ENCODE measurements at places on chromosomes 7 and 10.

GRCh38 chr10:71838264-71839211 lies 12.5 kb downstream of the PSAP start:
- no peak for DNase-seq

DNA sequence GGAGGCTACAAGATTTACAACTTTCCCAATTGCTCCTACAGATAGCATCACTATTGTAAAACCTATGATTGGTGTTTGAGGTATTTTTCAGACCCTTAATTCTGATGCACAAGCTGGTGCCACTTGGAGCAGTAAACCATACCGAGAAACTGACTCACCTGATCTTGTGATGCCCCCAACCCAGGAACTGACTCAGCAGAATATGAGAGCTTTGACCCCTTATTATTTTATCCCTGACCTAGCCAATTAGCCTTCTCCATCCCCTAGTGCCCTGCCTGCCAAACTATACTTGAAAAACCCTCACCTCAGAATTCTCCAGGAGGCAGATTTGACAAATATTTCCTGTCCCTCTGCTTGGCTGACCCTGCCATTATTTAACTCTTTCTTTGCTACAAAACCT lies 585.9 kb upstream of the GHITM start:
- DNase-seq: no peak

- no peak for DNase-seq
Measured at GRCh38 chr7:131502810-131503508, 53.5 kb downstream of the PODXL start.

- no peak for DNase-seq
Measured at GRCh38 chr10:28020080-28020860, 21.4 kb upstream of the ODAD2 start.

DNA sequence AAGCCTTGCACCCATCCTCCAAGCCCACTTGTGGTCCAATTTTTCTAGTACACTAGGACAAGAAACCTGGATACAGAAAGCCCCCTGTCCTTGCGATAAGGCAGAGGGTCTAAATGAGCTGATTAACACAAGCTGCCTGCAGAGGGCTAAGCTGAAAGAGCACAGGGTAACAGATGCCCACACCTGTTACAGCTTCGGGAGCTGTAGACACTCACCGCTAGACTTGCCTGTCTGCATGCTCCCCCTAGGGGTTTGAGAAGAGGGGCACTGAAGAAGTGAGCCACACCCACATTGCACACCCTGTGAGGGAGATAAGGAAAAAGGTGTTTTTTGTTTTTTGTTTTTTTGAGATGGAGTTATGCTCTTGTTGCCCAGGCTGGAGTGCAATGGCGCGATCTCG lies 386.5 kb upstream of the AUTS2 start:
- no peak for DNase-seq

DNA sequence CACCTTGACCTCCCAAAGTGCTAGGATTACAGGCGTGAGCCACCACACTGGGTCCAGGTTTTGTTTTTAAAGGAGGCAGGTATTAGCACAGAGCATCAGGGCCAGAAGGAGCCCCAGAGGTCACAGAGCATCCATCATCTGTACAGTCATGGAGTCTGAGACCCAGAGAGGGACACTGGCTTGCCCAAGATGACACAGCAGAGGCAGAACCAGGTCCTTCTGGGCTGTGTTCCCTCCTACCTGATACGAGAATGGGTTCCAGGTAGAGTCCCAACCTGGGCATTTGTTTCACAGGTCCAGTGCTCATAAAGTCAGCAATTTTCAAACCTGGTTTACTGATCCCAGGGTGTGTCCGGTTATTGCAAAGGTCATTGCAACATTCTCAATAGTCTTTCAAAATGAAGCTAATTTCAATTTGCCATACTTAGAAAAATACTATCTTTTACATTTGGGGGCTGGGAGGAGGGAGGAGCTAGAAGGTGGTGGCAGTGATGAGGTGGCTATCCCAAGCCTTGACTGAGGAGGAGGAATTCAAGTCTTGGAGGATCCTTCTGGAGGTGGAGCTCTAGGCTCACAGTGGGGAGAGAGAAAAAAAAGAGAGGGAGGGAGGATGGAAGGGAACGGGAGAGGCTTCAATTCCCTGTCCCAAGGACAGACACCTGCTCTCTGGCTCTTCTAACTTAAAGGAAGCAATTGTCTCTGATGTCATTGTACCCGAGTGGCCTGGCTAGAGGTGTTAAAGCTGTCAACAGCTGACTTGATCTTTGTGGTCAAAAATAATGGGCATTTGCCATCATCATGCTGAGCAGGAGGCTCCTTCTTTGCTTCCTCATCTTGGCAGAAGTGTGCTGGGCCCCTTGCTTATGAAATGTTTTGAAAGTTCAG lies 8.1 kb downstream of the MXI1 start:
- DNase-seq: no peak

GRCh38 chr7:25849500-25850184 lies 302.4 kb upstream of the NFE2L3 start:
- no peak for DNase-seq
